Pulmonary artery endothelial cell (primary cell): ENCODE measurements at places on chromosomes 7 and 10. TPM values are rescaled to one million over a fixed set of nuclear protein-coding genes. Genes with fewer than 3 reads are reported as not detected.

The CCDC172 gene
- total RNA-seq, result not detected in 2 replicates

The SKIDA1 gene
- 0.33 and 0.46 TPM in 2 replicates for total RNA-seq

The RGR gene
- not detected in 2 replicates for total RNA-seq

The LYZL2 gene
- not detected in 2 replicates for total RNA-seq

The GPR26 gene
- not detected in 2 replicates for total RNA-seq

The CALN1 gene
- not detected in 2 replicates for total RNA-seq

The GIMAP8 gene
- total RNA-seq, result 68.3 and 104 TPM in 2 replicates
